ENCODE measurements at places on chromosomes 13 and 19.

DNA sequence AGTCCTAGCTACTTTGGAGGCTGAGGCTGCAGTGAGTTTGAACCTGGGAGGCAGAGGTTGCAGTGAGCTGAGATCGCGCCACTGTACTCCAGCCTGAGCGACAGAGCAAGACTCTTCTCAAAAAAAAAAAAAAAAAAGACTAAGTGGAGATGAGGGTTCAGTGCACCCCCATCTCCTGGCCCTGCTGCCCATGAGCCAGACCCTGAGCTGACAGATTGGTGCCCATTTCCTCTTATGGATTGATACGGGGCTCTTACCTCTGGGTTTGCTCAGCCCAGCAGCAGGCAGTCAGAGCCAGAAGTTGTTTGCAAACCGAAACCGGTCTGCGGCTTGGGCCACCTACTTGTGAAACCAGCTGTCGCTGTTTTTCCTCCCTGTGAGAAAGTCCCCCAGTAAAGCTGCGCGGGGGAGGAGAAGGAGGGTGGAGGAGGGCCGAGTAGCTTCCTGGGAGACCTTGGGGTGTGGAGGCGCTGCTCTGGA is 36.9 kb downstream of the ARRDC2 start:
- H3K27me3 ChIP-seq: peaks cover 11% of the 10 kb centered on the region
- H3K36me3 ChIP-seq: no peaks in the 10 kb centered on the region
- H3K4me1 ChIP-seq: peaks cover 11% of the 10 kb centered on the region
- peak overlapping the region; percentile 72 for H3K4me3 ChIP-seq
- peak; percentile 92 for DNase-seq

DNA sequence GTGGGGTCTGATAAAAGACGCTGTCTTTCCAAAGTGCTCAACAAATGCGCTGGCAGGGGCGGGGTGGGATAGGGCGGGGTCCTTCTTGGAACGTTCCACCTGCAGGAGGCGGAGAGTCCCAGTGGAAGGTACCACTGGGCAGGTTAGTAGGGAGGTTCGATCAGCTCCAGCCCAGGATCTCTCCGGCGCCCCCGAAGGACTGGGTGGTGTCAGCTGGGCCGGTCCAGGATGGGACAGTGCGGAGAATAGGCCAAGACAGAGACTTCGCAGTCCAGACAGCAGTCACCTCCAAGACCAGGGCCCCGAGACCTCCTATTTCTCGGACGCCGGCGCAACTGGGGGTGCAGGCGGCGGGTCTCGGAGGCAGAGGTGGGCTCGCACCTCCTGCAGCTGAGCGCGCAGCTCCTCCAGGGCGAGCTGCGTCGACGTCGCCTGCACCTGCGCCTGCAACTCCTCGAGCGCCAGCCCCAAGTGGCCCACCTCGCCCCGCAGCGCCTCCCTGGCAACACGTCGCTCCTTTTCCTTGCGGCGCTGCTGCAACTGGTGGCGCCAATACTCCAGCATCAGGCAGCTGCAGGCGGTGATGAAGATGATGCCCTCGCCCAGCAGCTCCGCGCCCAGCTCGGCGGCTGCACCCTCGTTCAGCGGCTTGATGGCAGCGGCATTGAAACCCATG is 21.6 kb downstream of the VASP start:
- H3K27ac ChIP-seq: no peak overlapping the region
- H3K4me3 ChIP-seq: peak overlapping the region; percentile 61
- peaks cover 35% of the 10 kb centered on the region for H3K36me3 ChIP-seq
- H3K4me1 ChIP-seq: peaks cover 14% of the 10 kb centered on the region

GRCh38 chr13:47503475-47503874 is 497.6 kb downstream of the SUCLA2 start:
- H3K4me1 ChIP-seq: no peaks in the 10 kb centered on the region
- no peak overlapping the region for H3K27ac ChIP-seq
- H3K27me3 ChIP-seq: no peaks in the 10 kb centered on the region

DNA sequence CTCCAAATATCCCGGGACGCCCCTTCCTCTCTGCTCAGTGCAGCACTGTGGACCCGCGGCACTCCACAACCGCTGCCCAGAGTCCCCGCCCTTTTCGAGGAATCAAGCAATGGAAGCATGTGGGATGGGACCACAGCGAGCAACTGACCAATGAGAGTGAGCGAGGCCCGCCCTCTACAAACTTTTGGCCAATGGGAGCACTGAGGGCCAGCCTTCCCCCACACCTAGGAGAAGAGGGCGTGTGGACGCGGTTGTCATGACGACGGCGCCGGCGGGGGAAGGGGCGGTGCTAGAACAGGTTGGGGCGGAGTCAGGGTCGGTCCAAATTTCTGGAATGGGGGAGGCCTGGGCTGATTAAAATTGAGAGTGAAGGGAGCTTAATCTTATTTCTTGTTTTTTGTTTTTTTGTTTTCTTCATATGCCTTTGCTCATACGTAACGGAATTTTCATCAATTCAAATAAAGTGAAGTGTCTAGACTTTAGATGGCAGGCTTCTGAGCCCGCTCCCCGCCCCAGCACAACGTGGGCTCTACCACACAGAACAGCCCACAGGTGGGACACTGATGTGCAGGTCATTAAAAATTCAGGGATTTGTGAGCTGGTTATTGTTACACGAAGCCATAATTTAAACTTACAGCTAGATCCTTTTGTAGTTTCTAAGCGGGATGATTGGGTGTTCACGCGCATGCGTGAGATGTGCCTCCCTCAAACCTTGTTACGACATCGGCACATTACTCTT is at the start of gene DNAAF3:
DNAAF3 (minus strand) TSS at position 84 of the 739 bp plus-strand sequence. CDS start 200 bp downstream, outside the sequence.
- peak within 1 kb of the TSS; percentile 60 for H3K4me3 ChIP-seq

DNA sequence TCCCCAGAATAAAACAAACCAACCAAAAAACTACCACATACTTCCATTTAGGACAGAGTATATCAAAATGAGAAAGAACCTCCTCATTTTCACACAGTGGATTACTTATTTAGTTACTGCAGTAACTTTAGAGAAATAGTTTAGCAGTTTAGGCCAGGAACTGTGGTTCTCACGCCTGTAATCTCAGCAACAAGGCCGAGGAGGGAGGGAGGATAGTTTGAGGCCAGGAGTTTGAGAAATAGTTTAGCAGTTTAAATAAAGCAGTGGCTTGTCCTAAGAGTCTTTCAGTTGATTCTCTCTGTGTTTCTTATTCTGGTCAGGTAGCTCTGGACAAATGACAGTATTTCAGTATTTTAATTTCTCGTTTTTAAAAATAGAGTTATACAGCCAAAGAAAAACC is 9.4 kb downstream of the HMGB1 start:
- H3K36me3 ChIP-seq: peaks cover 4% of the 10 kb centered on the region
- DNase-seq: no peak
- no peak overlapping the region for H3K4me3 ChIP-seq
- H3K4me1 ChIP-seq: no peaks in the 10 kb centered on the region

GRCh38 chr13:108781312-108781711 is 151.9 kb downstream of the MYO16 start:
- no peak for DNase-seq
- H3K27me3 ChIP-seq: no peaks in the 10 kb centered on the region
- H3K27ac ChIP-seq: no peak overlapping the region

- H3K4me1 ChIP-seq: peaks cover 14% of the 10 kb centered on the region
- peaks cover 16% of the 10 kb centered on the region for H3K36me3 ChIP-seq
- no peaks in the 10 kb centered on the region for H3K27me3 ChIP-seq
- H3K4me3 ChIP-seq: peak overlapping the region; percentile 84
- DNase-seq: peak; percentile 94
Observed at GRCh38 chr19:11090264-11090996, 1.2 kb downstream of the LDLR start.

Measured in mesenchymal stem cell (in vitro differentiated cells and primary cell).